Activated gamma-delta T cell (primary cell): ENCODE measurements at places on chromosomes 4 and X.
A peak's percentile ranks its signal among the peaks of the same experiment; 100 is the strongest.

DNA sequence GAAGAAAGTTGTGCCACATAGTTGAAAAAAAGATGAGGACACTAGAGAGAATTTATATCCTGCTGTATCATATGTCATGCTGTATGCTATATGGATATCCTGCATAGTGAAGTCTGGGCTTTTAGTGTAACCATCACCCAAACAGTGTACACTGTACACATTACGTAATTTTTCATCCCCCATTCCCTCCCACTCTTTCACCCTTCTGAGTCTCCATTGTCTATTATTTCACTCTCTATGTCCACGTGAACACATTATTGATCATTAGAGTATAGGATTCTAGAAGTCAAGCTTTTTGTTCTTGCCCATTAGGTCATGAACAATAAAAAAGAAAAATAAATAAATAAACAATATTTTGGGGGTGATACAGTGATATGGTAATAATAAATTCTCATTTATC is 18.0 kb upstream of the FRYL start:
- no peak for DNase-seq

DNA sequence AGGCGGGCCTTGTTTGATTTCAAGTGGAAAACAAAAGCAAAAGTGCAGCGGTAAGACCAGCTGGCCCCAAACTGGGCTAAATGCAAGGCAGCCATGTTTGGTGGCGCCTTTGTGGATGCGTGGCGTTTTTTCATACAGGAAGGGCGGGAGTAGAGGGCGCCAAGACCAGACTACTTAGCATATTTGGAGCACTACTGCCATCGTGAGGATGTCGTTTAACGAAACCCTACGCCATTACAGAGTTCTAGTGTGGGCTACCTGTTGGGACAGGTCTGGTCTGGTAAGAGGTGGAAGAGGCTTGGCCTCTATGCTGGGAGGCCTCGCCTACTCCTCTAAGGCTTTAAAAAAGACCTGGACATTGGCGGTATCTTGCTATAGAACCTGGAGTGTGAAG is 230.7 kb upstream of the STK26 start:
- peak; percentile 13 for DNase-seq

DNA sequence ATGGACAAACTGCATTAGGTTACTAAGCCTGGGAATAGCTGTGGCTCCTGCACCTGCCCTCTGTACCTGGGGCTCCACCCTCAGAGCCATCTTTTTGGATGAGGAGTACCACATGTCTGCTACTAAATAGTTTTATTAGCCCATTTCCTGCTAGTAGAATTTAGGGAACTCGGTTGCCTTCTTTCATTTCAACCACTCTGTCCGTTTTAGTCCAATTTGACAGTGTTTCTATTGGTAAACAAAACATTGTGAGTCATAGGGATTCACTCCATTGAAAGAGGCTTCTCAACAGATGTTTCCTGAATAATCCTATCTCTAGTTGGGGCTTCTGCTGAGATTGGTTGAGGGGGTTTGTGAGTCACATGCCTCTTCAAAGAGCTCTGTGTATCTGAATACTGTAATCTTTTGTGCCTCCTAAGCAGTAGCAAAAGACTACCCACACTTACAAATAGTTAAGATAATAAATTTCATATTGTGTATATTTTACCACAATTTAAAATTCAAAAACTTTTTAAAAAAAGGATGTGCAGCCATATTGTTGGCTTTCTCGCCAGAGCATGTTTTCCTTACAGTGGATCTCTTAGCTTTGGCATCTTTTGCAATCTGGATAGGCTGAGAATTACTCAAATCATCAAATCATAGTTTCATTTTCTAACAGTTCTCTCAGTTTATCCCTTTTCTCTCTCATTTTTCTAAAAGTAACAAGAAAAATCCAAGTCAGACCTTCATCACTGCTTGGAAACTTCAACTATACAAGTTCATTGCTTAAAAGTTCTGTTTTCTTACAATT is 9.9 kb downstream of the FAM200B start:
- DNase-seq, result no peak

GRCh38 chrX:150364347-150365050 is 1.4 kb downstream of the MAMLD1 start:
- DNase-seq, result no peak

GRCh38 chr4:13611283-13611842 is 16.2 kb downstream of the BOD1L1 start:
- DNase-seq, result no peak

- DNase-seq, result no peak
Measured at GRCh38 chr4:172762895-172763294, 405.7 kb upstream of the GALNT7 start.
